ENCODE measurements at places on chromosomes 2 and 18.

DNA sequence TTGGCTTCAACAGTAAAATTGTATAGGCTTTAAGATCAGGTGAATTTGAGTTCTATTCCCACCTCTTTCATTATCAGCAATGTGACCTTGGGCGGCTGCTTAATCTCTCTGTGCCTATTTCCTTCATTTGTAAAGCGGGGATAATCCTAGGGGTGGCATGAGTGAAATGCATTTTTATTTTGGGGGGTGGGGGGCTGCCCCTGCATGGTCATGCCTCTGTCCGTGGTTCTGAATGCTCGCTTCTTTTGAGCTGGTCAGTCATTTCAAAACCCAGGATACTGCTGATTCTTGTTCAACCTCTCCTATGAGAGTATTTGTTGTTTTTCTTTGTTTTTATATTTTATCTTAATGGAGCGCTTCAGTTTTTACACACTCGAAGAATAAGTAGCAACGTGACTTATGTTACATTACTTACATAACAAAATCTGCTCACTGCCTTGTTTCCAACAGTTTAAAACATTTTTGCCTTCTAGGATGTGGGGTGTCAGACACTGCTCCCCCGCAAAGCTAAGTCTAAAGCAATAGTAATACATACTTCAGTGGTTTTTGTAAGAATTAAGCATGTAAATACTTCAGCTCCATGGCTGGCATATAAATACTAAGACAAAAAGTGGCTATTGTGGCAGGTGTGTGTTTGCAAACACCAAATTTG, 152.6 kb upstream of the PELI1 start:
- DNase-seq, result no peak

GRCh38 chr18:62564044-62564443, 41.2 kb downstream of the ZCCHC2 start:
- DNase-seq, result no peak

- no peak for DNase-seq
Measured at GRCh38 chr2:74497777-74498499, 1.5 kb downstream of the LBX2 start.

- DNase-seq, result no peak
Measured at GRCh38 chr18:12441475-12442034, 33.8 kb downstream of the PRELID3A start.

DNA sequence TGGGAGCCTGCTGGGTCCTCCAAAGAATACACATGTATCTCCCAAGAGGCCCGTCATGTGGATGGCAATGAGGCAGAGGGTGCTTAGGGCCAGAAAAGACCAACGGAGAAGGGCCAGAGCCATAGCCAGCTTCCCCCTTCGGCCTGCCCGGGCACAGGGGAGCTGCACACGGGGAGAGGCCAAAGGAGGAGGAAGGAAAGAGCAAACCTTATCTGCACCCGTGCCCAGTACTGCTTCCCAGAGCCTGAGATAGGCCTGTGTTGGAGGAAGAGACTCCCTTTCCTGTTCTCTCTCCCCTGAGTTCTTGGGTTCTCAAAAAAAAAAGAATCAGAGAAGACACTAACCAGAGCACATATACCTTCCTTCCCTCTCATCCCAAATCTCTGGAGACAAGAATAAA, 250.3 kb downstream of the ANAPC1 start:
- DNase-seq, result no peak

- DNase-seq, result peak; percentile 4
Measured at GRCh38 chr2:186349508-186349907, 136.6 kb upstream of the ZC3H15 start.

- no peak for DNase-seq
Measured at GRCh38 chr2:238239543-238239862, 335 bp downstream of the HES6 start.

GRCh38 chr18:43665105-43665788, 388.0 kb upstream of the SYT4 start:
- peak; percentile 49 for DNase-seq

DNA sequence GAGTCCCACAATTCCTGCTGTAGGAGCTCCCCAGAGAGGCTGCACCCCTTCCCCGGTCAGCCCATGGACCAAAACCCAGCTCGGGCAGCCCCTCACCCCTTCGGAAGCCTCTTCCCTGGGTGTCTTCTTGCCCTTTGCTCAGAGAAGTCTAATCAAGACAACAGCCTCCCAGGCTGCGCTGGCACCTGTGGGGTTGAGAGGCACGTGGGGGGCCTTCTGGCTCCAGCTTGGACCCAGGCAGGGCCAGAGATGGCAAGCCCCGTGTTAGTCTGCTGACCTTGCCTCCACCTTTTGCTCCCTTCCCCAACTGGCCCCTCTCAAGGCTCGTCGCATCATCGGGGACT, 10.4 kb downstream of the SLC4A3 start:
- DNase-seq, result no peak

DNA sequence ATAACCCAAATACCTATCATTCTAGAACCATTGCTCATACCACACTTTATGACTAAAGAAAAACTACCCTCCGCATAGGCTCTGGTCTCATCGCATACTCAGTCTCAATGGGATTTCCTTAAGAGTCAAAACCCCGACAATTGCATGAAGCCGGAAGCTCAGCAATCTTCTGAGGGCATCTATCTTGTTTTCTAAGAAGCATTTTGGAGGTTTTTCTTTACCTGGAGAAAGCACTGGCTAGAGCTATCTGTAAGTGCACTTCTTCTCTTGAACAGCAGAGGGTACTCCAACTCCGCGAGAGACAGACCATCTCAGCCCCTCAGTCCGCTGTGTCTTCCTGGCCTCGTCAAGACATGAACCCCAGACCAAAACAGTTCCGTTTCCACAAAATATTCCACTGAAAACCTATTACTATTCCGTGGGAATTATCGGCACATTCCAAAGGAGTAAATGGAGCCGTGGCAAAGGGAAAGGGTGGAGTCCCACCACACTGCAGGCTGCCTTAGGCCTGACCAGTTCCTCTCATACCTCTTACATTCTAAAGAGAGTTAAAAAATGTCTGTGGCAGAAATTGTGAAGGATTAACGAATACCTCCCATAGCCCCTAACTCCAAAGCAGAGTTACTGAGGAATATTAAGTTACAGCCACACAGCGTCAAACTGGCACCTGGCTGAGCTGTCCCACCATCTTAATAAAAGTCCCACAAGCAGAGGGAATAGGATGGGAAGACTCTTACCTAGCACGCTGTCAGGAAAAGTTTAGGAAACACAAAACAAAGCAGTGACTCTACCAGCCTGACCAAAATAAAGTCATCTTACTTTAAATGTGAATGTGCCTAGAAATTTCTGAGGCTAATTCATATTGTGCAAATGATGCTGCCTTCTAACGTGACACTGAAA, 325.6 kb upstream of the VRK2 start:
- DNase-seq, result peak; percentile 37

GRCh38 chr2:218807626-218808025, 24.0 kb downstream of the PRKAG3 start:
- DNase-seq, result no peak

DNA sequence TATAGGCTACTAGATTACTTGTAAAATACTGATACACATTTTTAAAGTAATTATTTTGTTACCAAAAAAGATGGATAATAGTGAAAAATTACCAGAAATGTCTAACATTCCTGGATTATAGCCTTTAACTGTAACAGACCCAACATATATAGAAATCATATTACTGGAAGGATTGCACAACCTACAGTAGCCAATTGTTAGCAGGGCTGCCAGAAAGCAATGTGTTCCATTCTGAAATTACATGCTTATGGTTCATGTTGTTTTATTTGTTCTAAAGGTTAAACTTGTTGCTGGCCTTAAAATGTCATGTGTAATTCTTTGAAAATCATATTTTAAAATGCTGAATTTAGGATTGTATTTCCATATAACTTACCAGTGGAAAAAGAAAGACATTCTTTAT, 793.6 kb upstream of the ACVR2A start:
- DNase-seq, result no peak

DNA sequence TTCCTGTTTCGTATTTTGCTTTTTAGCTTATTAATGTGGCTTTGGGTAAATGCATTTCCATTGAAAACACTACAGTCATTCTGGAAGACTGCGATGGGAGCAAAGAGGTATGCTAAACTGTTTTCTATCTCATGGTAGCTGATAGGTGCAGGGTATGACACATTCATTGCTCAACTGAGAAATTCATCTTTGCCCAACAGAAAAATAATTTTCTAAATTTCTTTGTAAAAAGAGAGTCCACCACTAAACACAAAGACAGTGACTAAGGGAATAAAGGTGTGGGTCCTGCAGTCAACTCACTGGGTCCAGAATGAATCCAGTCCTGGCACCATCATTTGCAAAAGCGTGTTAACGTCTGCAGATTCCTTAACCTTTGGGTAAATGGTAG, 19.9 kb downstream of the ERMN start:
- DNase-seq, result no peak

- no peak for DNase-seq
Measured at GRCh38 chr2:156147594-156148330, 184.8 kb downstream of the NR4A2 start.

- no peak for DNase-seq
Measured at GRCh38 chr2:12036640-12036983, 290.2 kb downstream of the LPIN1 start.

- peak; percentile 32 for DNase-seq
Measured at GRCh38 chr2:143545949-143546255, 416.7 kb downstream of the ARHGAP15 start.

DNA sequence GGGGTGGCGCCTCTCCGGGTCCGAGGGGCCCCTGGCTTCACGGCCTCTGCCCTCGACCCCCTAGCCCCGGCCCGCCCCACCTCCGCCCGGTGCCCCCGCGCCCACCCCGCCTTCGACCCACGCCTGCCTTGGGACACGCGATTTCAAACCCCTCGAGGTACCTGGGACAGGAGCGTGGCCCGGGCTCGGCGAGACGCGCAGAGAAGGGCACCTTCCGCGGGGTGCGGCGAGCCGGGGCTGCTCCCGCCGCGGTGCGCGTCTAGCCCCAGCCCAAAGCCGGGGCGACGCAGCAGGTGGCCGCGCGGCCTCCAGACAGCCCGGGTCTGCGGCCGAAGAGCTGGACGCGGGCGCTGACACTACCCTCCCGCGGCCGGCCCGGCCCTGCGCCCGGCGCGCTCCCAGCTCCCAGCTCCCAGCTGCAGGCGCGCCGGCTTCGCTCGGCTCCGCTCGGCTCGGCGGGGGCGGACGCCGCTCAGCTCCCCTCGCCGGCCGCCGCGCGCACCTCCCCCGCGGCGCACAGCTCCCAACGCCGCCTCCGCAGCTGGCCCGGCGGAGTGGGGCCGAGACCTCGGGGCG, at the start of gene CRACDL:
TSS of gene CRACDL (minus strand) at position 449 of the 576 bp plus-strand sequence. CDS start 89,425 bp downstream, outside the sequence.
- peak; percentile 35 for DNase-seq

GRCh38 chr2:1743396-1744150, 742 bp downstream of the PXDN start:
- peak; percentile 57 for DNase-seq

GRCh38 chr18:52617931-52618330, 277.9 kb downstream of the DCC start:
- DNase-seq, result no peak

- DNase-seq, result no peak
Measured at GRCh38 chr2:67792681-67793091, 270.1 kb downstream of the C1D start.

- no peak for DNase-seq
Measured at GRCh38 chr2:115443539-115444185, 1001.2 kb downstream of the DPP10 start.

- DNase-seq, result no peak
Measured at GRCh38 chr2:1907291-1907690, 163.0 kb upstream of the PXDN start.

DNA sequence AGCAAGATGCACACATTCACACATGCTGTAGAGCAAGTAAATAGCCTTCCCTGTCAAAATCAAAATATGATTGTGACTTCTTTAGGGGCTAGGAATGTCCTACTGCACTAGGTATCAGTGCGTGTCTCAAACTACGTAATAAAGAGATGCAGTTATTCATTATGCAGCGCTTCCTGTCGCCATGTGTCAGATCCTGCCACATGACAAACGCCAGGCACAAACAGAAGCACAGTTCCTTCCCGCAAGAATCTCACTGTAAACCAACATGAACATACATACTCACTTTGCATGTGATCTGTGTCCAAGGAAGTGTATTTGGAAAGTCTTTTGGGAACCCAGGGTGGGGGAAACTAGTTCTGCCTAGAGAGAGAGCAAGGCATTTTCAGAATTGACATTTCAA, 599.9 kb downstream of the RNF144A start:
- DNase-seq, result no peak

DNA sequence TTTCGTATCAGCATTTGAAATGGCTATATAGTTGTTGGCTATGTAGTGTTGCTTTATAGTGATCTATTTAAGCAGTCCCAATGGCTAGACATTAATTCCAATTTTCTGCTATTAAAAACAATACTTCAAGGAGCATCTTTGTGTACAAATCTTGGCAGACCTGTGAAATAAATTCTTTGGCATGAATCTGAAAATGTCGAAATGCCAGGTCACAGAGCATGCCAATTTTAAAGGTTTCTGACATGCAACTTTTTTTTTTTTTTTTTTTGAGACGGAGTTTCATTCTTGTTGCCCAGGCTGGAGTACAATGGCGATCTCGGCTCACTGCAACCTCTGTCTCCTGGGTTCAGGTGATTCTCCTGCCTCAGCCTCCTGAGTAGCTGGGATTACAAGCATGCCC, 26.8 kb upstream of the CABLES1 start:
- DNase-seq, result no peak

GRCh38 chr2:72497763-72498162, 328.1 kb downstream of the EXOC6B start:
- DNase-seq, result no peak

DNA sequence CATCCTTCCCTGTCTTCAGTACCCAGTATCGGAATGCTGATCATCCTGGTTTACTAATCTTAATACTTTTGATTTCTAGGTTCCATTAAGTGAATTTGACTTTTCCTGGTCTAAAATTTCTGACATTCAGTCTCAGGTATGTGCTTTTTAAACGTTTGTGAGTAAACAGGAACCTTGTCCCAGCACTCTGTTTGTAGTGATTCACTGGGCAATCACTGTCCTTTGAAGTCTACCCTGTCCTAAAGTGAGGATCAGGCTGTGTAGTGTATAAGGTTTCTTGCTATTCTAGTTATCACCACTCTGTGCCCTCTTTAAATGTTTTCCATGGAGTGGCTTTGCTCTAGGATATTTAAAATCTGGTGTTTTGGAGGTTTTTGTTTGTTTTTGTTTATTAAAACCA, 14.4 kb downstream of the DDX18 start:
- DNase-seq, result no peak

DNA sequence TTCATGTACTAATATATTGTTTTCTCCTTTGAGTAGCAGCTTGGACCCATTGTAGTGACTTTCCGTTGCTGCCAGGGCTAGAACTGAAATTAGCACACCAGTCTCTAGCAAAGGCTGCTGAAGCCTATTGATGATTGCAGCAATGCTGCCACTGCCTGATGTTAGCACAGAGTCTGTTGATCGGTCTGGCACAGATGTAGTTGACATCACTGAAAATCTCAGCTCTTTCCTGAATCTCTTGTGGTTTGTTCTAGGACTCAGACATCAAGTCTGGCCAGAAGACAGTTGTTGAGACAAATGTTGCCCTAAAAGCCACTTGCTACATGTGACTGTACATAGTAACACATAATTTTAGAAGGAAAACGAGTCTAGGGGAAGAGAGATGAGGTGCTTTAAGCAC, 47.2 kb downstream of the VAPA start:
- DNase-seq, result peak; percentile 25

GRCh38 chr2:218854860-218855259, 4.7 kb upstream of the WNT6 start:
- no peak for DNase-seq

- DNase-seq, result peak; percentile 49
Measured at GRCh38 chr18:43571078-43571689, 293.9 kb upstream of the SYT4 start.

GRCh38 chr2:102304711-102305611, 6.4 kb upstream of the IL1RL1 start:
- DNase-seq, result no peak

GRCh38 chr2:29240601-29241000, 125.4 kb downstream of the CLIP4 start:
- DNase-seq, result no peak

- DNase-seq, result no peak
Measured at GRCh38 chr18:74148543-74149070, 284 bp downstream of the TIMM21 start.
